Stimulated activated CD4-positive, alpha-beta T cell treated with anti-CD3 and anti-CD28 coated beads, TNF-alpha, amount 100 ng/mL, for 24 hours (primary cell): ENCODE measurements at places on chromosomes 3 and 15.

GRCh38 chr15:64665179-64665578, 110.2 kb downstream of the RBPMS2 start:
- DNase-seq = no peak

DNA sequence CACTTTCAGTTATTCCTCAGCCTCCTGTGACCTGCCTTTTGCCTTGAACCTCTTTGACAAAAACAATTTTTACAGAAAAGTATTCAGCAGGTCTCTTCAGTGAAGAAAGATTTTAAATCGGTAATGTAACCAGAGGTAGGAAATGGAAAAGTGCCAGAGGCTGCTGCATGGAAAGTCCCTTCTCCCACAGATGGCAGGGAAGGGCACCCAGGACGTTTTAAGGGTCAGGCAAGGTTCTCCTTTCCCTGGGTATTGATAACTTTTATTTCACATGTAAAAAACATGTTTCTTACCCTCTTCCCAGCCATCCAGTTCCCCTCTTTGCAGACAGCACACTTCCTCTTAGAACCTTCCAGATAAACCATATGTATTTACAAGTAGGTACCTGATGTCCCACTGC, 185.6 kb downstream of the OR4M2 start:
- no peak for DNase-seq

DNA sequence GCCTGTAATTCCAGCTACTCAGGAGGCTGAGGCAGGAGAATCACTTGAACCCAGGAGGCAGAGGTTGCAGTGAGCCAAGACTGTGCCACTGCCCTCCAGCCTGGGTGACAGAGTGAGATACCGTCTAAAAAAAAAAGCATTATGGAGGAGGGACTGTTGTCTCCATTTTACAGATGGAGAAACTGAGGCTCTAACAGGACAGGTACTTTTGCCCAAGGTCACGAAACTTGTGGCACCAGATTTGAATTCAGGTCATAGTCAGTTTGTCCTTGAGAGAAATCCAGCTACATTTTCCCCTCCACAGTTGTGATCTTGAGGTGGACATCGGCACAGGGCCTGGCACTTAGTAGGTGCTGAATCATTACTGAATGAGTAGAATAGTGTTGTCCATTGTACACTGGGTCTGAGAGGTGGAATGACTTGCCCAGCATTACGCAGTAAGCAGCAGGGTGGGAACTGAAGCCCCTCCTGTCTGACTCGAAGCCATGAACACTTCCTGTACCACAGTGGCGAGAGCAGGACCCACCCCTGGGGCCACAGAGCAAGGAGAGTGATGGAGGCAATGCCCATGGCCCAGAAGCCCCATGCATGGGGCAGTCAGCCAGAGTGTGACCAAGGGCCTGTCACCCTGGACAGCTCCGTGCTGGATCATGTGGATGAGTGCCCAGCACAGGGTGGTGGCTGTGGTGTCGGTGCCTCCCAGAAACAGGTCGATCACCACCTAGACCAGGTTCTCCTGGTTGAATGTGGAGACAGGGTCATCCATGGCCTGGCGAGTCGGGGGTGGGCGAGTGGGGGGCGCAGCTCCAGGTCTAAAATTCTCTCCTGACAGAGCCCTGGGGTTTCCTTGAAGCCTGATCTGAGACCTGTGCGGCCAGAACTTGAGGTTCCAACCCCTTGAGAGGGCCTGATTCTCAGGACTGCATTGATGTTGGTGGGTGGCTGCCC, 20.4 kb upstream of the PARL start:
- no peak for DNase-seq

DNA sequence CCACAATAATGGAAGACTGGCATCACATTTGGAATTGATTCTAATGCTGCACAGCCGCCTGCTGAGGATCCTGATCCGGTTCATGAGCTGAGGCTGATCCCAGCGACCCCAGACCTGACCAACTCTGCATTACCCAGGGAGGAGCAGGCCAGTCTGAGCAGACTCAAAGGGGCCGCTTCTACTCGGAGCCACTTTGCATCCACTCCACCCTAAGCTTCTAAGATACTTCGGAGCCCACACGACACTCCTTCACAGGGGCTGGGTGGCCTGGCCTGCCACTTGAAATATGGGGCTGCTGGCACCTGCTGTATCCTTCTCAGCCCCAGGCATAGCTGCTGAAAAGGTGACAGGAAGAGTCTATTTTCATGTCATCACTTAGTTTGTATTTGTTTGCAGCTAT, 33.2 kb upstream of the NSMCE3 start:
- no peak for DNase-seq

GRCh38 chr15:70113304-70113700, 15.6 kb upstream of the TLE3 start:
- DNase-seq = no peak

DNA sequence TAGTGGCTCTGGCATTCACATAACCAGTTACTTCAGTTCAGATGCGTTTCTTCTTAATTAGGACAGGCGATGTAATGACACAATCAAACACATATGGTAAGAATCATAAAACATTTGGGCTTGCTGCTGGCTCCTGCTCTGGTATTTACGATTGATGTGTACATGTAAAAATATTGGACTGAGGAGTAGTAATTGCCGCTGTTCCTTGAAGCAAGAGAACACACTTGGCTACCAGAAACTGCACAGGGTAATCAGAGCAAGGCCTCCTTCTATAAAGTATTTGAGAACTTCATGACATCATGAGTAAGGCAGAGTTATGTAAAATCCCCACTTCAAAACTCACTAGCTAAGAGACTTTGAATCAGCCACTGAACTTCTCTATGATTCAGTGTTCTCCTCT, 158.1 kb downstream of the SSR3 start:
- no peak for DNase-seq

- no peak for DNase-seq
Measured at GRCh38 chr3:13274125-13274524, 146.0 kb downstream of the NUP210 start.

DNA sequence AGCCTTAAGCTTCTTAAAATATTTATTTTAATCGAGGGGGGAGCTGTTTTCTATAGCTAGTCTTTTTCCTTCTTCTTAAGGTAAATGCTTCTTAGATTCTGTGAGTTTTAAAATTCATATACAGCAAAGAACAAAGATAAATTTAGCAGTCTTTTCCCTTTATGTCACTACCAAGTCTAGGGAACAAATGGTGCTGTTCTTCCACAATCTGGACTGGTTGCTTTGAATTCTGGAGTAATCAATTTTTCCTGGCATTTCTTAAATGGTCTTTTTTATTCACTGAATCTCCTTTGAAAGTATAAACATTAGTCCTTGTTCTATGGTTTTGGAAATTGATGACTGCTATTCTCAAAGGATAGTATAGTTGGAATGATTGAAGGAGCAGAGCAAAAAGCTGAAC, 82.8 kb downstream of the CHL1 start:
- DNase-seq = no peak

DNA sequence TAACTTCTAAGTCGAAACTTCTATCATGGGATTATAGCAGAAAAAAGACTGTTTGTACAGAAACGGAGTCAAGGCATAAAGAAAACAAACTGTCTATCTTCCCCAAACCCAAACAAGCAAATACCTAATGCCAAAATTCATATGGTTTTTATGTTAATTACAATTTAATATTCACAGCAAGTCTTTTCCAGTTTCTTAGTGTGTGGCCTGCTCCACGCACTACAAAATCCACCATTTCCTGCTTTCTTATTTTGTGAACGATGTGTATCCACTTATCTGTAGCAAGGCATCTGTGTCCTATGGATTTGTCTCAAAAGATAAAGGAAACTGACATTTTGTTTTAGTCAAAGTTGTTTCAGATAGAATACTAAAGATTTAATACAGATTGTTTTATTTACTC, 588.0 kb upstream of the CCDC54 start:
- no peak for DNase-seq

DNA sequence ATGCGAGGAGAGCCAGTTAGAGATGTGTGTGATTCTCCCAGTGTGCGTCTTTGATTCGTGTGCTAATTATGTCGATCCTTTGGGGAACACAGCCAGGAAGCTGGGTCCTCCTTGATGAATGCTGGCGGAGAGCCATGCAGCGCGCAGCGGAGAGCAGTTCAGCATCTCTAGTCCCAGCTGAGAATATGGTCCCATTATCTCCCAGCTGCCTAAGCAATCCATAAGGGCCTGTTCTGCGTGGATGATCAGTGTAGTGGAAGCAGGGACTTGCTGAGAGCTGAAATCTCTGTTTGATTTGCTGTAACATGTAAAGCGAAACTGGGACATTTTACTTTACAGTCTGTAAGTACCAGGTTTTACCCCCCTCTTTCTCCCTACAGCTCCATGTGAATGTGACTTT, 412.7 kb downstream of the CNTN4 start:
- DNase-seq = no peak
